AG09309 (cell line): ENCODE measurements at places on chromosomes 2 and 18.

- DNase-seq, result no peak
These were observed 55.7 kb downstream of the CTDP1 start for GRCh38 chr18:79735071-79735980.

GRCh38 chr2:1614564-1614963, 129.8 kb downstream of the PXDN start:
- no peak for DNase-seq

DNA sequence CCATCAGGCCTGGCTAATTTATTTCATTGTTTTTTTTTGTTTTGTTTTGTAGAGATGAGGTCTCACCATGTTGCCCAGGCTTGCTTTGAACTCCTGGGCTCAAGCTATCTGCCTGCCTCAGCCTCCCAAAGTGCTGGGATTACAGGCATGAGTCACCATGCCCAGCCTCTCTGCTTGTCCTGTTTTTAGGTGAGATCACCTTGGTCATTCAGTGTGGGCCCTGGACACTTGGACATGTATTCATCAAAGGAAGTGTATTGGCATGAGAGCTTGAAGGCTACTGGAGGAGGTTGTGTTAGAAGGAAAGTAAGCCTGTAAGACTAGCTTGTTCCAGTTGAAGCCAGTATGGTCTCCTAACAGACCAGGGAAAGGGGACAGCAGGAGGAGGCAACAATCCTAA, 229.2 kb upstream of the RGPD4 start:
- DNase-seq, result no peak

DNA sequence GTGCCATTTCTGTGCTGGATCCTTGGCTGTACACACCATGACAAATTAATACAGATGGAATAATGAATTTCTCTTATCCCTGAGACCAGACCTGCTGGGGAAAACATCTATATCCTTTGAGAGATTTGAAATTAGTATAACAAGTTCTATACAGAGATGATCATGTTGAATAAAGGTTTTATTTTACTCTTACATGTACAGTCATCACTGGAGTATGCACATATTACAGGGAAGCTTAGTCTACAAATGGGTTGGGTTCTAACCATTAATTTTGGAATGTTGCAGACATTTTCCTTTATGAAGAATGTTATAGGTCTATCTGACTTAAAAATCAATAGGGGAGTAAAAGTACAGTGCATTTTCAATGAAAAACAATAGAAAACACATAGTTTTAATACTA, 29.9 kb upstream of the MMADHC start:
- DNase-seq, result no peak

DNA sequence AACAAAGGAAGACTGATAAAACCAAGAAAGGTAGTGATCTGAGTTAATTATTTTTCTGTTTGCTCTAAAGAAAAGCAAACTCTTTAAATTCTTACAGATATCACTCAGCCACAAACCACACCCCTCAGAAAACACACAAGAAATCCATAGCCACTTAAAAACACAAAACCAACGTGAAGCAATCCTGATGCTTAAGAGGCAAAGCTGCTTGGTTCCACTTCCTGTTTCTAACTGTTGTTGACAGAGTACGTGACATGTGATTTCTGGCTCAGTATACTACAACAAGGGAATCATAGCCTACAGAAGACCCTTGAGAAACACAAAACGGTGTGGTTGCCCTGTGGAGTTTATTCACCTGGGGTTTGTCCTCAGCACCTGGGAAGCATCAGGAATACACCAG, 240.9 kb upstream of the APCDD1 start:
- DNase-seq, result peak; percentile 10

GRCh38 chr2:109616184-109616583, 2.0 kb downstream of the SOWAHC start:
- no peak for DNase-seq

DNA sequence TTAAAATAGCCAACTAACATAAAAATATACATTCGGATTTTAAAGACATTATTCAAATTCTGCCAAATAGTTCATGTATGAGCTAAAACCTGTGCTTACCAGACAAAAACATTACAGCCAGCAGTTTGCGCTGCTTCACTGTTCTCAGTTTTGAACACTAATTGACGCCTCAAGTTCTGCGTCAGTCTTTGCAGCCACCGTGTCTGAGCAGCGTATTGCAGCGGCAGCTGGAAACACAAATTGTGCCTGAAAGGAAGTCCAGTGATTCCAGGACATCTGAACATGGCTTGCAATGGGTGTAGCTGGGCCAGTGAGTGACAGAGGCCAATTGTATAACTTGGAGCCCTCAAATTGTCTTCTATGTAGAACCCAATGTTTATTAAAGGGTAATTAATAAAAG, 267.6 kb downstream of the TFCP2L1 start:
- DNase-seq, result no peak

GRCh38 chr2:166944909-166945308, 56.6 kb downstream of the XIRP2 start:
- DNase-seq, result no peak

DNA sequence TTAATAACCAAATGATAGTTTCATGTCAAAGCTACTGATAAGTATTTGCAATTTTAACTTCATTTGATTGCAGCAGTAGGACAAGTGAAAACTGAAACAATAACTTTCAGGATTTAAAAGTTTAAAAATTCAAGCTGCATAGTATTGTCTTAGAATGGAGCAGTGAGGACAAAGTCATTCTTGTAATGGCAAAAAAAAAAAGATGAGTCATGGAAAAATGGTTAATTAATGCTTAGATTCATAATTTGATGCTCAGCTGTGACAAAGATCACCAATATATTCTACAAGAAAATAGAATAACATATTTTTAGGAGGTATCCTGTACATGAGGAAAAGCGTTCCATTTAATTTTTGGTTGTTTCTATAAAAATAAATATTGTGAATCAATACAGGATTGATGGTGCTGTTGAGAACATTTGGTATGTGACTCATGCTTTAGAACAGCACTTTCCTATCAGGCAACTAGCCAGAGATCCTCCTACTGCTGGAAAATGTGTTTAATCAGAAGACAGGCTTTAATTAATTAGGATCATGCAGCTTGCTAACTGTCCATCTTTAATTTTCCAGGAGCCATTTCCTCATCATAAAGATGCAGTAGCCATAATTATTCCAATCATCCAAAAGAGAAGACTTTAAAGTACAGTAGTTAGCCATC, 239.0 kb upstream of the MMADHC start:
- no peak for DNase-seq

DNA sequence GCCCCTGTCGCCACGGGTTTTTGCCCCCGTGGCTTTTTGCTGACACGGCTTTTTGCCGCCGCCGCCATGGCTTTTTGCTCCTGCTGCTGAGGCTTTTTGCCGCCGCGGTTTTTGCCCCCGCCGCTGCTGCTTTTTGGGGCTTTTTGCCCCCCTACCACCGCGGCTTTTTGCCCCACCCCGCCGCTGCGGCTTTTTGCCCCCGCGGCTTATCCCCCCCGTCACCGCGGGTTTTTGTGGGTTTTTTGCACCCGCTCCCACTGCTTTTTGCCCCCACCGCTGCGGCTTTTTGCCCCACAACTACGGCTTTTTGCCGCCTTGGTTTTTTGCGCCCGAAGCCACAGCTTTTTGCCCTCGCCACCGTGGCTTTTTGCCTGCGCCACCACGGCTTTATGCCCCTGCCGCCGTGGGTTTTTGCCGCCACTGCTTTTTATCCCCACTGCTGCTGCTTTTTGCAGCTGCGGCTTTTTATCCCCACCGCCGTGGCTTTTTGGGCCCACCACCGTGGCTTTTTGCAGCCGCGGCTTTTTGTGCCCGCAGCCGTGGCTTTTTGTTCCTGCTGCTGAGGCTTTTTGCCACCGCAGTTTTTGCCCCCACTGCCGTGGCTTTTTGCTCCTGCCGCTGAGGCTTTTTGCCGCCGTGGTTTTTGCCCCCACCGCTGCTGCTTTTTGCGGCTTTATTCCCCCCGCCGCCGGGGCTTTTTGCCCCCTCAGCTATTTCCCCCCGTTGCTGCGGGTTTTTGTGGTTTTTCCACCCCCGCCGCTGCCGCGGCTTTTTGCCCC, 2798.0 kb upstream of the TEKT4 start:
- no peak for DNase-seq

DNA sequence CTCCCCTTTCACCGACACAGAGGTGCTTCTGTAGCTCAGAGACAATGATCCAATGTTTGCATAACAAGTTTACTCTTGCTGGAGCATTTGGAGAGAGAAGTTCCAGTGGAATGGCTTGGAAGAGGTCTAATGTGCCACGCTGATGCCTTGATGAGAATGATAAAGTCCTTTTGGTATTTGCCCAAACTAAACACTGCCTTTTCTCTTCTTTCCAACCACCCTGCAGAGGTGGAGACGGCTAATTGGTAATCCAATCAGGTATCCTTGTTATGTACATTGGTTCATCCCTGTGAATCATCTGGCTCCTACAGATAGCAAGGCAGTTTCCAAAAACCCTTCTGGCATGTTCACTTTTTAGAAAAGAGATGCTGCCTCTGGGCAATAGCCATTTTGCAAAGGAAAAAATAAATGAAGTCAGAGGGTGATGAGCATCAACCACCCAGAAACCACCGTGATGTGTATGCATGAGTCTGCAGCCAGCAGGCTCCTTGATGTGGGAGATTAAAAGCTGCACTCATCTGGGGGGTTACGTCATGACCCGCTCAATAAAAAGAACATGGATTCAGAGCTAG, 40.6 kb downstream of the KIAA2012 start:
- peak; percentile 84 for DNase-seq

DNA sequence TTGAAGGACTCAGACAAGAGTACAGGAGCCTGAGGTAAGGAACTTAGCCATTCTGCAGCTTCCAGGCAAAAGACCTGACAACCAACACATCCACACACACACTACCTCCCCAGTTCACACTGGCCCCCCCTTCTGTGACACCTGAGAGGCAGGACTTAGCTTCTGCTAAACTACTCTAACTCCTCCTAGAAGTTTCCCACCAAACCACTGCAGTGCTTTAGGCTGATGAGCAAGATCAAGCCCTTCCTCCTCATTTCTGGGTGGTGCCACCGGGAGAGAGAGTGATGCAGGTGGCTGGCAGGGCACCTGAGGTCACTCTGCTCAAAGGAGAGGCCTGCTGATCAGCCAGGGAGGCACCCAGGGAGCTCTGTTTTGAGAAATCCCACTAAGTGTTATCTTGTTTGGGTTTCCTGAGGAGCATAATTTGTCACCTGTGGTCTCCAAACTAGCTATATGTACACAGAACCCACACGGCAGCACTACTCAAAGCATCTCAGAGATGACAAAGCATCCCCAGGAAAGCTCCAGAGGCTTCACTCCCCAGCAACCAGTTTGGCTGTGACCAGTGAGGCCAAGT, 188.4 kb downstream of the MYO5B start:
- no peak for DNase-seq

- peak; percentile 61 for DNase-seq
These were observed 655 bp downstream of the NPPC start for GRCh38 chr2:231925303-231926179.

DNA sequence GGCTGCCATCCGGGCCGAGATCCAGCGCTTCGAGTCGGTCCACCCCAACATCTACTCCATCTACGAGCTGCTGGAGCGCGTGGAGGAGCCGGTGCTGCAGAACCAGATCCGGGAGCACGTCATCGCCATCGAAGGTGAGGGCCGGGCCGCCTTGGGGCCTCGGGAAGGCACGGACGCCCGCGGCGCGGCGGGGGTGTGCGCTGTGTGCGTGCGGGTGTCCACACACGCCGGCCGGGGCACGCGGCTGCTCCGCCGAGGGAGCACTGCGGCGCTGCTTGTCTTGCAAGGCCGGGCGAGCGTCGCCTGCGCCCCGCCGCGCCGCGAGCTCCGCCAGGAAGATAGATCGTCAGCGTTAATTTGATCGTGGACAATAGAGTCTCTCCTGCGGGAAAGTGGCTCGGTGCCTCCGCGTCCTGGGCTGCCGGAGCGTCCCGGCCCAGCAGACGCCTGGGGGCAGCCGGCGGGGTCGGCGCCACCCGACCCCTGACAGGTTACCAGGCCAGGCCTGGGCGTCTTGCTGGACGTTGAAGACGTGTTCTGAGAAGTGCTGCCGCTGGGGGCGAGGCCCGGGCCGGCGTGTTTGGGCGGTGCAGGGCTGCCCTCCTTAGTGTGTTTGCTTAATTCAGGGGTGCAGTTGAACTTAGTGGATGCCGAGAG, 1.0 kb downstream of the AGAP1 start:
- DNase-seq, result no peak

- peak; percentile 51 for DNase-seq
These were observed 135.8 kb downstream of the METTL8 start for GRCh38 chr2:171297956-171298355.

- no peak for DNase-seq
These were observed 813.7 kb downstream of the ERBB4 start for GRCh38 chr2:211724933-211725332.

- DNase-seq, result no peak
These were observed 11.4 kb downstream of the DOCK10 start for GRCh38 chr2:225030893-225031292.

DNA sequence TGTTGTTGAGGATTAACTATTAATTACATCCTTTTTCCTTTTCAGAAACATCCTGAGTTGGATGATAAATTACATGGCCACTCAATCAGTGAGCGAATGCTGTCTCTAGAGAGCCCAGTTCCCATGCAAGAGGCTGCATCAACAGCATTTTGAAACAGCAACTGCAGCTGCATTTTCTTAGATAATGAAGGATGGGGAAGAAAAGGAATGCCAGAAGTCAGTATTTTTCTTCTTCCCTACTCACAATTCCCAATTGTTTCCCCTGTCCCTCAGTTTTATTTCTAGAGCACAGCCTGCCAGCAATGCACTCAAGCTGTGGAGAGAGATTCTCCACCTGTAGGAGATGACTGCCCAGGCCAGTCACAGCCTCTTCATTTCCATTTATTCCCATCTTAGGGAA, 6.9 kb downstream of the SCN7A start:
- DNase-seq, result no peak

GRCh38 chr2:28375742-28376631, 16.7 kb upstream of the FOSL2 start:
- DNase-seq, result no peak

DNA sequence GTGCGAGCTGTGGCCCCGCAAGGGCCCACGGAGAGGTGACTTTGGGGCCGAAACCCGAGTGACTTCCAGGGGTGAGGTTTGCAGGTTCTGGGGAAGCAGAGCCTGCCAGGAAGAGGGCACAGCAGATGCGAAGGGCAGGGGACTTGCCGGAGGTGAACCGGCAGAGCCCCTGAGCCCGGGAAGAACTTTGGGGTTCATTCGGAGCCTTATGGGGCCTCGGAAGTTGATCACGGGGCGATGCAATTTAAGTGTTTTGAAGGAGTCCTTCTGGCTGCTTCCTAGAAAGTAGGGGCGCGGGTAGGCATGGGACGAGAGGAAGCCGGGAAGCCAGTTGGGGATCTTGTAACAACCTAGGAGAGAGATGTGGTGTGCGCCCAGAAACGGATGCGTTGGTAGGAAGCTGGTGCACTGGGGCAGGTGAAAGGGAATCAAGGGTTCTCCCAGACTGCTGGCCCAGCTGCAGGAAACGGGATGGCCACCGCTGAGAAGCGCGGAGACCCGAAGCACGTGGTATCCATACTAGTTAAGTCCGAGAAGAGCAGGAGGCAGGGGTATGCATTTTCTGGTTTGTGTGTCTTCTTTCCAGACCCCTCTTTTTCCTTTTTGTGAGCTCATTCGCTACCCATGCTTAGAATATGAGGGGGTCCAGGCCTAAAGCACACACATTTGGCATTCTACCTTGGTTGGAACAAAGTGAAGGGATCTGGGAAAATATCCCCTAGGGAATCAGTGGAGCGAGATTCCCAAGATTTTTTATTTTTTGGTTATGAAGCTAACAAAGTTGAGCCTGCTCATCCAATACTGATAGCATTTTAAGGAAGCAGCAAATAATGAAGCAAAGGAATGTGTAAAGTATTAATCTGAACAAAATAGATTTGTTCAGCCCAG, 758 bp downstream of the SCLY start:
- no peak for DNase-seq

GRCh38 chr2:136116813-136117390, 1.0 kb downstream of the CXCR4 start:
- no peak for DNase-seq
